T-cell (primary cell): ENCODE measurements at places on chromosomes 3 and 15. TPM values are rescaled to one million over a fixed set of nuclear protein-coding genes. Genes with fewer than 3 reads are reported as not detected.

GRCh38 chr15:82298520-82298919 is 35.9 kb downstream of the SAXO2 start:
- DNase-seq: peak; percentile 53
- peak overlapping the region; percentile 54 for H3K27ac ChIP-seq
- H3K36me3 ChIP-seq: no peaks in the 10 kb centered on the region
- H3K4me1 ChIP-seq: peaks cover 11% of the 10 kb centered on the region

Gene CCDC54
- total RNA-seq: not detected

DNA sequence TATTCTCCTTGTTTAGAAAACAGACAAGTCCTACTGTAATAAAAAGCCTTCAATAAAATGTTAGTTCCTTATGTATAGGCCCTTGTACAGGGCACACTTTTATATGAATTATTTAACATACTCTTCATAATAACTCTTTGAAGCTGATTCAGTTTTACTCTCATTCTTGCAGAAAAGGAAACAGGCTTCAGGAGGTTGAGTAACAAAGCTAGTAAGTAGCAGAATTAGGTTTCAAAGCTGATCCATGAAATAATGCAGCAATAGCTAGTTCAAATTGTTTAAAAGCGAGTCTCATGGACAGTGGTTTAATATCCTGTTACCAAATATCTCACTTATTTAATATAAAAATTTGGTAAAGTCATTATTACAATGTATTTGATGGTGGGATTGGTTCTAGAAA is 25.0 kb downstream of the TCF12 start:
- DNase-seq: no peak
- peaks cover 3% of the 10 kb centered on the region for H3K36me3 ChIP-seq
- no peak overlapping the region for H3K4me3 ChIP-seq
- H3K4me1 ChIP-seq: peaks cover 7% of the 10 kb centered on the region
- no peak overlapping the region for H3K27ac ChIP-seq

DNA sequence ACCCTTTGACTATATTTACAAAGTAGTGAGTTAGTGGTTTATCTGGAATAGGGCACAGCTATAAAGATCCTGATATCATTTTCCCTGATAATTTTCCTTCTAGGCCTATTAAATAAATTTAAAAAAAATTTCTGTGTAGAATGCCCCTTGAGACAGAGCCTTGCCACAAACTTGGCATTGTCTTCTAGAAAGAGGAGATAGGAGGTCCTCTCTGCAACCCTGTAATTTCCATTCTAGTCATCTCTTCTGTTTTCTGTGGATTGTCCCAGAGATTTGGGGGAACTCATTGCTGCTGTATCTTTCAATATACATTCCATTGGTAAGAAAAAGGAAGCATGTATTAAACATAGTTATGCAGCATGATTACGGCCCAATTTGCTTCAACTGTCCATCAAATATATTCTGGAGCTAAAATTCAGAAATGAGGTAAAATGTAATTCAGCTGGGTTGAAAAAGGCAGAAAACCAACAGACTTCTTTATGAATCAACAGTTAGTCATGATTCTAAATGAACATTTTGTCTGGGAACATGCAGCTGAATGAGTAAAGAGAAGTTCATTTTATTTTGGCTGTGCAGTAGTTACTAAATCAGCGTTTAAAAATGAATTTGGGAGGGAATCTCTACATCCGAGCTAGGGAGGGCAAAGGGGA is 401.1 kb downstream of the NAALADL2 start:
- no peak overlapping the region for H3K27ac ChIP-seq
- no peak for DNase-seq
- H3K4me3 ChIP-seq: no peak overlapping the region
- no peaks in the 10 kb centered on the region for H3K4me1 ChIP-seq

Gene CCRL2
- 2.0 TPM for total RNA-seq

DNA sequence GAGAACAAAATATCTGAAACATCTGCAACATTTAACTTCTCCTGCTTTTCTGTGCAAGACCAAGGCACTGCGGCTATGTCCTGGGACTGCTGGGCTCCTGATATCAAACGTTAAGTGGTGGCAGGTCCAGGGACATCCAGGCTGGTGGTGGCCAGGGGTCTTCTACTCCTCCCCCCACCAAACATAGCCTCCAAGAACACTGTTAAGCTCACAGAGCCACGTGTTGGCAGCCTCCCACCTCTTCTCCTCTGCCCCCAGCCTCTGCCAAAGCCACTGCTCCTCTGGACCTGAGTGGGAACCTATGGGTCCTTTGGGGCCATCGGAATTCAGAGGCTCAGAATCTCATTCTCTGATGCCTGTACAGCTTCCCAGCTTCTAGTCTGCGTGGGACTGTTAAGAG is 325.7 kb downstream of the ARRDC4 start:
- H3K36me3 ChIP-seq: no peaks in the 10 kb centered on the region
- H3K27ac ChIP-seq: no peak overlapping the region
- no peaks in the 10 kb centered on the region for H3K4me1 ChIP-seq
- H3K4me3 ChIP-seq: no peak overlapping the region
- DNase-seq: no peak

- no peak overlapping the region for H3K27ac ChIP-seq
- no peaks in the 10 kb centered on the region for H3K36me3 ChIP-seq
- H3K4me3 ChIP-seq: no peak overlapping the region
- DNase-seq: no peak
- no peaks in the 10 kb centered on the region for H3K4me1 ChIP-seq
These were observed 103.5 kb downstream of the TBC1D2B start for GRCh38 chr15:77974098-77974414.
